ENCODE measurements at places on chromosomes 11 and 22.

- no peak for DNase-seq
Measured at GRCh38 chr11:110169738-110170137, 76.5 kb downstream of the ZC3H12C start.

- no peak for DNase-seq
Measured at GRCh38 chr11:86067009-86067850, 1.7 kb downstream of the PICALM start.

DNA sequence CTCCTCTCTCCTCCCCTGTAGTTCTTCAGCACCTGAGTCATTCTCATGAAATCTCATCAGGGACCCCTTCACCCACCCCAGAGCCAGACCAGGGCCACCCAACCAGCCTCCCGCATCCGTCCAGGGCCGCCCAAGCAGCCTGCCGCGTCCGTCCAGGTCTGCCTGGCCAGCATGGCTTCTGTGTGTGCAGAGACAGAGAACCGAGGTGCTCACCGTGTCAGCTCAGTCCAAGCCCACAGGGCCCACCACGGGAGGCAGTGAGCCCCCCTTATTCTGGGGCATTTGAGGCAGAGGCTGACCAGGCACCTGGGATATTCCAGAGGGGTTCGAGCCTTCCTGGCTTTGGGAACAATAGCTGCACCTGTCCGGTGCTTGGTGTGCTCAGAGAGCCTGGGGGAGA lies 1117.3 kb downstream of the BRD1 start:
- DNase-seq = no peak

- peak; percentile 54 for DNase-seq
Measured at GRCh38 chr22:38316364-38317121, 690 bp downstream of the CSNK1E start.

- DNase-seq = no peak
Measured at GRCh38 chr11:66987158-66987620, 12.1 kb downstream of the C11orf86 start.

DNA sequence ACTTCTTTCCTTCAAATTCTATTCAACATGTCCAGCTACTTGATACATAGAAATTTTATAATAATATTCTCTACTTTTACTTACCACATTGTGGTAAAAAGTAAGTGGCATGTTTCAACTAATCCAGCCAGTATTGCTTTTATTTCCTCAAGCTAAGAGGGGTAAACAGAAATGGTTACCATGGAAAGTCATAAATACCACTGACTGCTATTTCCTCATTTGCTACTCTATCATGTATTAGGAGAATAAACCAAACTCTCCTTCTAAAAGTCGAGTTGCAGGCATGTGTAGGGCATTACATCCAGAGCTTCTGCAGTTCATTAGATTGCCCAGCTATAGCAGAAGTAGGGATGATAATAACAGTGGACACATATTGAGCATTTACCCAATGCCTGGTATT lies 208.4 kb downstream of the MAML2 start:
- DNase-seq = no peak

GRCh38 chr22:37381489-37381888 lies 45.8 kb downstream of the ELFN2 start:
- no peak for DNase-seq

DNA sequence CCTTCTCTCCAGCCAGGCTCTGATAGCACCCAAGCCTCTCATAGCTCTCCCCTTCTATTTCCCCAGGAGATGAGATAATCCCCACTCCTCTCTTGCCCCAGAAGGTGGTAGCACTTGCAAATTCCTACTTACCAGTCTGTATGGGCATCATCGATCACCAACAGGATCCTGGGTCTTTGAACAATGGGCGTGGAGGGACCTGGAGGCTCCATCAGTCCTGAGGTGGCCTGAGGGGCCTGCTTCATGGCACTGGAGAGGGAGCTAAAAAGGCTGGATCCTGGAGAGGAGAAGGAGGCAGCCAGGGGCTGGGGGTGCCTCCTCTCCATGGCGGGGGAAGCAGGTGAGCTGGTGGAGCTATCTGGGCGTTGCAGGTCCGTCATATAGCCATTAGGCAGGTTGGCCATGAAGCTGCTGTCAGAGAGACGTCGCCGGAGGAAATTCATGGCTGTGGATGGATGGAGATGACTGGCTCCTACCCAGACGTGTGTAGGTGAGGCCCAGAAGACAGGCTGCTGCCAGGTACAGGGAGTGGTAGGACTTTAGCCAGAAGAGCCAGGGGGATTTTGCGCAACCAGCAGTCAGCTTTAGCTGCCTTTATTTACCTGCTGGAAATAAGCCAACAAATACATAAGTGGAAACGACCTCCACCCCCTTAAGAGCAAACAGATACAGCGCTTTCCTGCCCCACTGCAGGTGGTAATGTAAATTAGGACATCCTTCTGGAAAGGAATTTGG lies 51.8 kb downstream of the SYN3 start:
- no peak for DNase-seq

DNA sequence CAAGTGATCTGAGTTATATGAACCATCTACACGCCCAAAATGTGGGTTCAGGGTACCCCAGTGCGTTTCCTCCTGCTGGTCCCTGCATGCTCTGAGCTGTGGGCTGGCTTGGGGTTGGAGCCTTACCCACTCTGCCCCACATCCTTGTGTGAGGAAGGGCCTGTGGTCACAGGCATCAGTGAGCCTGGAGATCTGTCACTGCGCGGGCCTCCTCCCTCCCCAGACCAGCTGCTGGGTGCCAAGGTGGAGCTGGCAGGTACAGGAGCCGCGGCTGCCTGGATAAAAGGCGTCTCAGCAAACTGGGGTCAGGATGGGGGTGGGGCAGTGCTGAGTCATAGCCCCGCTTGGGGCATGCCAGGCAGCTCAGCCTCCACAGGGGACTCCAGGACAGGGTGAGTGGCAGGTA lies 17.9 kb downstream of the GNAZ start:
- peak; percentile 11 for DNase-seq

DNA sequence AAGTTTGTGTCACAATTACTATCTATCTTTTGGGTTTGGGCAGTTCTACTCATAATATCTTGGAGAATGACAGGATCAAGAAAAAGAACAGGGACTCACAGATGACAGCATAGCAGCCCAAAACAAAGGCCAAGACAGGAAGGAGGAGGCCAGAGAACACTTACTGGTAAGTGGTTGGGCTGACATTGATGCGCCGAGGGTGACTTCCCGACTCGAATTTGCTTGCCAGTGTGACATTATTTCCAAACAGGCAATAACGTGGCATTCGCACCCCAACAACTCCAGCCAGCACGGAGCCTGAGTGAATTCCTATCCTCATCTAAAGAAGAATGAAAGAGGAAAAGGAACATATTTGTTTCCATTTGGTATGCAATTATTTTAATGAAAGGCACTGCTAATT lies 309.9 kb downstream of the GUCY1A2 start:
- no peak for DNase-seq

DNA sequence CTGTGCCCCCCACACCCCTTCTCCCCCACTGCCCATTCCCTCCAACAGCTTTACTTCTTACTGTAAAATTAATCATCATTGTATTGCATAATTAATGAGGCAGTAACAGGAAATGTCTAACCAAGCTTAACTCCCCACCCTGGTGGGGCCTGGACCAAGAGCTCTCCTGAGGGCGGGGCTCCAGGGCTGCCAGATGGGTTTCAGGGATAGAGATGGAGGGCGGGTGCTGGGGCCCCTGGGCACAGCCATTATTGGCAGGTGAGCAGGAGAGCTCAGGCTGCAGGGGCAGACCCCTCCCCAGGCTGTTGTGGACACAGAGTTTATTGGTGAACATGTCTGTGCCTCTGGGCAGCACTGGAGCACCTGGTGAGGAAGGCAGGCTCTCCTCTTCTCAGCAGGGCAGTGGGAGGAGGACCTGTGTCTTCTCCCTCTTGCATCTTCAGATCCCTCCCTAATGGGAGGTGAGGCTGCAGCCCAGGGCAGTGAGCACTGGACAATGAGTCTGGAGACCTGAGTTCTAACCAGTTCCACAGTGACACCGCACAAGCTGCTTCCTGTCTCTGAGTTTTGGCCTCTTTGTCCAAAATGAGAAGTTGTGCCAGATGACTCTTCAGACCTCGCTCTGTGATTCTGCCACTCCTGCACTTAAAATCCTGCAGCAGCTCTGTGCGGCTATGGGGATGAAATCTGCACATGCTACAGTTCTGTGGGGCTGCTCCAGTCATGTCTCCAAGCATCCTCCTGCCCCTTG lies 233.3 kb downstream of the CEP164 start:
- DNase-seq = no peak

DNA sequence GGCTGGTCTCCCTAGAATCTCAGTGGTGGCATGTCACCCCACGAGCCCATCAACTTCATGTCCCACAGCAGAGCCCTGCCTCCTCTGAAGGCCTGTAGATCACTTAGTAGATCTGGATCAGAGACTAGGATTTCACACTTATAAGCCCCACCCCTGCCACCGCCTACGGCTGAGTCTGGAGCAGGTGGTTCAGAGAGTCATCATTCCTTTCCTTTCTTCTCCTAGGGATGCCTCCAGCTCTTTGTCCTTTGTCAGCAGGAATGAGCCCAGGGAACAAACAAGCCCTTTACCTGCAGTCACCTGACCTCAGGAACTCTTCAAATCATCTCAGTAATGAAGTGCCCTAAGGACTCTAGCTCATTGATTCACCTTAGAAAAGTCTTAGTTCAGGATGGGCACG lies 37.8 kb downstream of the SCGB1A1 start:
- DNase-seq = no peak

GRCh38 chr22:44403166-44403565 lies 90.4 kb upstream of the SHISAL1 start:
- no peak for DNase-seq

DNA sequence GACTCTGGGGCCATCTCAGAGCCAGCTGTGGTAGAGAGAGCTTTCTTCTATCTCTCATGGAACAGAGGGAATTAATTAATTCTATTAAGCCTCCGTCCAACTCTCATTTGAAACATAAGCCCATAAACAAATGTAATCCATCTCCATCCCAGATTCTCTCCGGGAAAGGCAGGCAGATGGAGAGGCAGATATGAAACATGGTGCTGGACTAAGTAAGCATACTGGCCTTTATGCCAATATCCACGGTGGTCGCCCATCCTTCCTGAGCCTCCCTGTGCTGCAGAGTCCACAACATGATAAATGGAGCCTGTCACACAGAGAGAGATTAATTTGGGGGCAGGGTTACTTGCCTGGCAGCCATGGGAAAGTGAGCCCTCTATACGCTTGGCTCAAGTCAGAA lies 44.8 kb downstream of the PRR5L start:
- DNase-seq = no peak

Data from stimulated activated CD4-positive, alpha-beta T cell treated with anti-CD3 and anti-CD28 coated beads, Interleukin-4, amount 100 ng/mL, for 1 hour (primary cell).